ENCODE measurements at places on chromosomes 1 and 21.

DNA sequence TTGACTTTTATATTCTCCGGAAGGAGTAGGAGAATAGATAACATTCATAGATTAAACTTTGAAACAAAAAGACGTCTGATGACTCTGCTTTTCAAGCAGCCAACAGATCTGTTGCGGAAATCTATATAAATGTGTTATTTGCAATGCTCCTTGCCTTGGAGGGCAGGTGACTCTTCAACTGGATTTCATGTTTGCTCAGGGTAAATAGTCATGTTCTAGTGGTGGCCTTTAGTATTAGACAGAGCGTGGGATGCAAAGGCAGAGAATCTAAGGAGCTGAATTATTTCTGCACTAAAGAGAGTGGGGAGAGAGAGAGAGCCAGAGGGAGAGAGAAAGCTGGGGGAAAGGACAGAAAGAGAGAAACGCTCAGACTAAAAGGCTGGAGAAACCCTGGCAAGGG lies 454.3 kb downstream of the AJAP1 start:
- no peak for DNase-seq

DNA sequence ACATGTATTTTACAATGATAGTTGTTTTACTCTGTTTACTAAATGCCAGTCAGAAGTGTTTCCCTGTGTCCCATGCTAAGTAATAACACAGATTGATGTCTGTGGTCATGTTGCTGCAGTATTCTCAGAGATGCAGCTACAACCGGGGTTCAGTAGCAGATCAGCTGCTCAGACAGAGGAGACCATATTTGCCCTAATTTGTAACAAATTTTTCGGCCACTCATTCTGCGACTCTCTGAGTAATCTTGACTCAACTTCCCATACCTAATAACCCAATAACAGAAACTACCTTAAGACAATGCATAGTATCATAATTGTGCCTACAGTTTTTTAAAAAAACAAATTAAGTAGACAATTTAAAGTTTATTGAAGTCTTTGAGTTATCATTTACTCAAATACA lies 32.6 kb downstream of the NIBAN1 start:
- DNase-seq, result peak; percentile 19

DNA sequence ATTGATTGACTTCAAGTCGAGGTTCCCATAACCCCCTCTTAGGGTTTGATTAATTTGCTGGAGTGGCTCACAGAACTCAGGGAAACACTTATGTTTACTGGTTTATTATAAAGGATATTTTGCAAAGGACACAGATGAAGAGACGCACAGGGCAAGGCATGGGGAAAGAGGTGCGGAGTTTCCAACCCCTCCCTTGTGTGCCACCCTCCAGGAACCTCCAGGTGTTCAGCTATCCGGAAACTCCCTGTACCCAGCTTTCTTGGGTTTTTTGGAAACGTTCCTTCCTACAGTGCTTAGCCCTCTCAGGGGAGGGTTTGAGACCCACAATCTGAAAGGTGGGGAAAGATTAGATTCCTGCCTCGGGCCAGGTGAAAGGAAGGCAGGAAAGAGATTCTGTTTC lies 48.2 kb downstream of the UCK2 start:
- DNase-seq, result no peak

GRCh38 chr1:160570840-160571239 lies 8.5 kb downstream of the CD84 start:
- no peak for DNase-seq

DNA sequence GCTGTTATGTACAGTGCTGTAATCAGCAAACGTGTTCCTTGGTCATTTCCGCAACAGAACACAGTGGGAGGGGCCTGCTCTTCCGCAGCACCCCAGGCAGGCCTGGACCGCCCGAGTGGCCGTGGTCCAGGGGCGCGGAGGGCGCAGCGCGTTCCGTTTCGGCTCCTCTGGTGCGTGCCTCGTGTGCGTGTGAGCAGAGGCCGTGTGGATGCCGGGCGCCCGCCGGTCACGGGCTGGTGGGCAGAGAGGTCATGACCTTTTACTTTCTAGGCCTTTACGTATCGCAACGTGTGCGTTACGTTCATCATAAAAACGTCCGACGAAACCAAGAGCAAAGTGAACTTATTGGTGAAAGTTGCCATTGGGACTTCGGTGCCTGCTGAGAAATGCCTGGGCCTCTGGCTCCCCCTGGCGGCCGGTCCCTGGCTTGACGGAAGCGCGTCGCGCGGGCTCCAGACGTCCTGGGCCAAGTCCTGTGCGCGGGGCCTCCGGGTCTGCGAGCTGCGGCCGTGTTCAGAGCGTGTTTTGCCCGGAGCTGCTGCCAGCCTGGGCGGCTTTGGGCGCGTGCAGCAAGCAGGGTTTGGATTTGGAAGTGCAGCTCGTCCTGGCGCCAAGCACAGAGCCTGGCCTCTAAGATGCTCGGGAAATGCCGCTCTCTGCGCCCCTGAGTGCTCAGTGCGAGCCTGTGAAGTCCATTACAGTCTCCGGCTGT lies 34.4 kb downstream of the COL18A1 start:
- peak; percentile 88 for DNase-seq

- DNase-seq, result no peak
Observed at GRCh38 chr1:34696981-34697380, 57.9 kb upstream of the GJB5 start.

DNA sequence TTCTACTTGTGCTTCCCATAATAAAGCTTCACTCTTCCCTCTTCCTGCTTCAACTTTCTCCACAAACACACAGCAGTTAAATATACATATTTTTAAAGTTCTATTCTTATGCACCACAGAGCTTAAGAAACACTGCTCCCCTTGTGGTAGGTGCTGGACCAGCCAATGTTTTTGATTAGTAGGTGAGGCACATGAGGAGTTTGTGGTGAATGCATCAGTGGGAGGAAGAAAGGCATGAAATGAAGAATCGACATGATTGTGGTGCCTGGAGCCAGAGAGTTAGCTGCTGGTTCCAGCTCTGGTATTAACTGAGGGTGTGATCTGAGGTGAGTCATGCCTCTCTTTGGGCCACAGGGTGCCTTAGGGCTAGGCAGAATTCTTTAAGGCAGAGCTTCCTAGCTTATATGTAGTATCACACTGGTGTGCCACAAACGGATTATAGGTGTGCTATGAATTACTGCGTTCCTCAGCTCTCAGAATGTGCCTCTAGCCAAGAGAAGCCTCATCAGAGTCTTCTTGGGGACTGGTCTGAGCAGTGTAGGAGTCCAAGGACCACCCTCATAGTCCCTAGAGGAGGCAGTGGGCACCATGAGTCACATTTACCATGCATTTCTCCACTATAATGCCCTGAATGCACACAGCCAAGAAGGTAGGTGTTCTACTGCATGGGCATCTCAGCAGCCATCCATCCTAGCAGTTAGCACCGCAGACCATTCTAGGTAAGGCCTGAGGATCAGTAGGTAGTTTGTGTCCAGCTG lies 97.4 kb upstream of the SGIP1 start:
- DNase-seq, result peak; percentile 50

DNA sequence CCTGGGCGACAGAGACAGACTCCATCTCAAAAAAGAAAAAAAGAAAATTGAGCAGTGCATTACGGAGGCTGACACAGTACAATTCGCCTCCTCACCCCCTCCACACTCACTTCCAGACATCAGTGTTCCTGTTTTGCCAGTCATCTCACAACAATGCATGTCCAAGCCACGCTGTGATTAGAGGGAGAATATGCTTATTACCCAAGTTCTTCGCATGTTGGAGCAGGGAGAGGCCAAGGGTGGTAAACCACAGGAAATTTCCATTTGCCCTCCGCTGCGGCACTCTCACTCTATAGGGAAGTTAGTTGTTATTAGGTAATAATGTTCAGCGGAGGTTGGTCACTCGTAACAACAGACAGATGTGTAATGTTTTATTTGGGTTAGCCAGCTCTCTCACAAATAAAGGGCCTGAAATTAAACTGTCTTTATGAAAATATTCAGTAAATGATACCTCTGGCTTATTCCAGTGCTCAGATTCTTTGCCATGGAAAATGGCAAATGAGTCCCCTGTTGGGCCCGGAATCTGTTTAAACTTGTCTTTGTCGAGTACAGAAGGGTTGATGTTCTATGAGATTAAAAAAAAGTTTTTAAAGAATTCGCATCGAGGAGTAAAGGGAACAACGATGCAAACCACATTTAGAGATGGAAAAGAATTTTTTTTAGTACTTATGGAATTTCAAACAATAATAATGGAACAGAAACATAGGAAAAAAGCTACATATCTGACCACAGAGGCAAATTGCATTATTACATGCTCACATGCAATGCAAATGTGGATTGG lies 33.1 kb downstream of the KCNJ15 start:
- no peak for DNase-seq

- no peak for DNase-seq
Observed at GRCh38 chr1:40029608-40030007, 10.9 kb upstream of the CAP1 start.

DNA sequence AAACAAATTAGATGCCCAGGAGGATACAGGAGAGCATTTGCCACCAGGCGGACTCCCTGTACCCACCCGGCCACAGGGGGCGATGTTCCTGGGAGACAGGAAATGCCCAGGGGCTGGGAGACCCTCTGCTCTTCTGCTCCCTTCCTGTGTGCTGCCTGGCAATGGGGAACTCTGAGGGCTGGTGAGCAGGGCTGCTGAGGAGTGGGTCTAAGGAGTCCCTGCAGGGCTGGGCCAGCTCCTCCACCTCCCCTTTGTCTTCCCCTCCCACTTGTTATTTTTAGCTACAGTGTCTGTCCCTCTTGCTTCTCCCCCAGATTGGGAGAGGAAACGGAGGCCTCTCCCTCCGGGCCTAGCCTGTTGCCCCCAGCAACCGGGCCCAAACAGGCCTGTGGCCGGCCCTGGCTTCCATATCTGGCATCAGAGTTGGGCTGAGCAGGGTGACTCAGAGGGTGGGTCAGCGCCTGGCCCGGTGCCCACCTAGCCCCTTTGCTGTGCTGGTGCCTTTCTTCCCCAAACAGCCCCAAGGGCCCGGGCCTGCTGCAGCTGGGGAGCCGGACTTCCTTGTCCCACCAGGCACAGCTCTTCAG lies 11.6 kb downstream of the LMNA start:
- DNase-seq, result peak; percentile 57

- DNase-seq, result no peak
Observed at GRCh38 chr1:54537611-54538010, 10.4 kb upstream of the ACOT11 start.

- DNase-seq, result no peak
Observed at GRCh38 chr1:182608845-182609610, 4.8 kb upstream of the RGS16 start.

GRCh38 chr1:198878566-198878965 lies 239.7 kb downstream of the PTPRC start:
- DNase-seq, result no peak

DNA sequence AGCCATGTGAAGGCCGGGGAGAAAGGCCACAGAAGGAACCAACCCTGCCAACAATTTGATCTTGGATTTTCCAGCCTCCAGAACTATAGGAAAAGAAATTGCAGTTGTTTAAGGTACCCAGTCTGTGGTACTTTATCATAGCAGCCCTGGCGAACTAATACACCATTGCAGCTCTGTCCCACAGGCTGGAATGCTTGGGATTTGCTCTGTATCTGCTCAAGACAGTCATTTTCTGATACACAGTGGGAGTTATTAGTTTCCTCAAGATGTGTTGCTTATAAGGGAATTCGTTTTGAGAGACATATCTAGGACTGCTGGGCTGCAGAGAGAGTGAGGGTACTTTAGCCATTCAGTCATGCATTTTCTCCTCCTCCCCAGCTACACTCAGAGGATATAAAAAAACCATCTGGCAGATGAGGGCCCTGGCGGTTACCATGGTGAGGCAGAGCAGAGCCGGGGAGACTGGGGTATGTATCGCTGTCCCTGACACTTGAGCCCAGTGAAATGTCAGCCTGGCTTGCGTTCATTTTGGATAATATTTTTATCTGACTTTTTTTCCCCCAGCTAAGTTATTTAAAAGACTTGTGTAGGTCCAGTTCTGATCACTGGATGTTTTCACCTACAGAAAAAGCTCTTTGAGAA lies 104.6 kb downstream of the DIRAS3 start:
- DNase-seq, result no peak
